ENCODE measurements at places on chromosomes 1 and 21.

- peak; percentile 95 for DNase-seq
Measured at GRCh38 chr1:32201011-32201855, 838 bp downstream of the CCDC28B start.

- DNase-seq, result no peak
Measured at GRCh38 chr1:58325866-58326265, 220.7 kb downstream of the OMA1 start.

DNA sequence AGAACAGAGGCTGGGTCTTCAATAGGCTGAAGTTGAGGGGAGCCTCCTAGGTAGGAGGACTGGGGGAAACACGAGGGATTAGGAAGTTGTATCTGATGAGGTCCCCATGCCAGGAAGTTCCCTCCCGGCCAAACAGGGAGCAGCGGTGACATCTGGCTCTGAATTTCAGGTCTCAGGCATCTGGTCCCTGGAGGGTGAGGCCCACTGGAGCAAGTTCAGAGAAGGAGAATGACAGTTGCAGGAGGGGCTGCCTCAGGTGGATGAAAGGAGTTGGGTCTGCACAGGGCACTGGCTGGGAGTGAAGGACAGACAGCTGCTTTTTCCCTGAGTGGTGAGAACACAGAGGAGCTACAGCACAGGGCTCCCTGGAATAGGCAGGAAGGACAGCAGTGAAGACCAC lies 9.1 kb downstream of the TMEM9 start:
- no peak for DNase-seq

- DNase-seq, result peak; percentile 72
Measured at GRCh38 chr1:107926436-107927080, 38.4 kb downstream of the VAV3 start.

- peak; percentile 89 for DNase-seq
Measured at GRCh38 chr1:212860713-212861581, 2.9 kb downstream of the FLVCR1 start.

Data from hematopoietic multipotent progenitor cell treated with erythropoietin and hydrocortisone succinate and interleukin-3 and kit ligand, for 4 days (in vitro differentiated cells).